ENCODE measurements at places on chromosomes 6 and 20. TPM values are rescaled to one million over a fixed set of nuclear protein-coding genes. Genes with fewer than 3 reads are reported as not detected.

GJA10 gene
- total RNA-seq, result not detected

DNA sequence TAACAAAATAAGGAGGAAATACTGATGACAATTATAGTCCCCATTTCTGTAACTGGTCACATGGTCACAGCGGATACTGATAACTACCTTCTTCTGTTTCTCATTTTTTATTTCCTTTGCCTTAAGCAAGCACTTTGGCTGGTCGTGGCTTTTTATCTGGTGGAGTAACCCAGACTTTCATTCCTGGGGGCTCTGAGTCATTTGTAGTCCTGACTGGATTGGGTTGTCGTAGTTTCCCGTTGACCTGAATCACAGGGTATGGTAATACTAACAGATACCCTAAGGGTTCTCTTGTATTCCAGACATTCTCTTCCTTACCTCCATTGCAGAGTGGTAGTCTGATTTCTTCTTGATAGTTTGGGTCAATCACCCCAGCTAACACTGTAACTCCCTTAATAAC, 500.3 kb upstream of the ADGRB3 start:
- no peak for DNase-seq

DNA sequence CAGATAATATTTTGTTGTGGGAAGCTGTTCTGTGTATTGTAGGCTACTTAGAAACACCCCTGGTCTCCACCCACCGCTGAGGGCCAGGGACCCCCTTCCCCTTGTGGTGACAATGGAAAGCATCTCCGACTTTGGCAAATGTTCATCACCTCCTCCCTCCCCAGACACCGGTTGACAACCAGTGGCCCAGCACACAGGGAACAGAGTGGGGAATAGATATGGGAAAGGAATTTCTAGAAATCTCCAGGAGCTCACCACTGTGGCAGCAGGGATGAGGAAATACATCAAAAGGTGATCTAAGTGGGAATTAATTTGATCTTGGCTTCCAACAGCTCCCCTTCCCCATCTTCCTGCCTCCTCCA, 257.3 kb upstream of the FOXQ1 start:
- DNase-seq, result no peak

DNA sequence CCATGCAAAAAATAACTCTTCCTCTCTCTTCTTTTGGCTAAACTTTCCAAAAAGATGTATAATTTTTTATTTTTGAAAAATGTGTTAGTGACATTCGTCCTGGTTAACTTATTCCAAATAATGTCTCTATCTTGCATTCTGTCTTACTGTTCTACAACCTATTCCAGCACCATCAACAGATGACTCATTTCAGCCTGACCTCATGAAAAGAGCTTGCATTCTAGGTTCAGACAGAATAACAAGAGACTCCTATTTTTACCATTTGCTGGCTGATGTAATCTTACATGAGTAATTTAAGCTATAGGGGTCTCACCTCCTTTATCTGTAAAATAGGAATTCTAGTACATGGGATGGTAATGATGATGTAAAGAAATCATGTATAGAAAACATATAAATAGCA, 109.0 kb downstream of the FUT9 start:
- DNase-seq, result no peak

GRCh38 chr6:74871757-74872156, 334.1 kb downstream of the COL12A1 start:
- DNase-seq, result no peak
